WERI-Rb-1 (cell line): ENCODE measurements at places on chromosomes 11 and 22.

GRCh38 chr11:3157381-3158130 lies 7.6 kb downstream of the OSBPL5 start:
- DNase-seq: no peak

- no peak for DNase-seq
Measured at GRCh38 chr11:130945896-130946295, 29.6 kb upstream of the SNX19 start.

GRCh38 chr11:71373791-71374454 lies 74.3 kb downstream of the DHCR7 start:
- DNase-seq: no peak

GRCh38 chr11:11433960-11434359 lies 80.9 kb upstream of the CSNK2A3 start:
- no peak for DNase-seq

DNA sequence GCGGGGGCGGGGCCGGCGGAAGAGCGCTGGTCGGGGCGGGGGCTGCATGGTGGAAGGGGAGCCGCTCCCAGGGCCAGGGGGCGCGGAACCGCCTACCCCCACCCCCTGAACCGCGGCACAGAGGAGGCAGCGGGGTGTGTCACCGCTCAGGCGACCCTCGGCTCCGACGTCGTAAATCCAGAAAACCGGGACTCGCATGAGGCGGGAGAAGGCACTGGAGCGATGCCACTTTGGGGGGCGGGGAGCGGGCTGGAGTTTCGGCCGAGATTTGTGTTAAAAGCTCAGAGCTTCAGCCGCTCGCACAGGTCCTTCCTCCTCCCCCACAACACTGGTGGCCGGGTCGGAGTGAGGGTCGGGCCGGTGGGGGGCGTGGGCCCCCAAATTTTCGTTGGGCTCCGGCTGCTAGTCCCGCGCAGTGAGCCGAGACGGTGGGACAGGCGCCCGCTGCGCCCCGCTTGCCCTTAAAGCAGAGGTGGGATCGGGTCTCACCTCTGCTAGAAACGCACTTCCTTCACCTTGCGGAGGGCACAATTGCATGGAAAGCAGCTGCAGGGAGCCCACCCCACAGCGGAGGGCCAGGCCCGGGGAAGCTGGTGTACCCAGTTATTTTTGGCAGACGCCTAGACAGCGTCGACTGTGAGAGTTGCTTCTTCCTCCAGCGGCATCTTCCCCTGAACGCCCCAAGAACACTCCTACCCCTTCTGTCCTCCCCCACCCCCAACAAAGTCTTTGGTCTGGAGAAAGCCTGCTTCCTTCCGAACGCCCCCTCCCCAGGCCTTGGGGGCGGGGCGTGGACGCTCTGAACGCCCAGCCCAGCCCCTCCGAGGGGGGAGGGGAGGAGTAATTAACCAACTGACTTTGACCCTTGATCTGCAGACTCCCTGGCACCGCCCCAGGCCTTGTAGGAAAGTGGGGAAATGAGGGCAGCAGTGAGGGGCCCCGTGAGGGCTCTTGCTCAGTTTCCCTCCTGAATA lies 1.1 kb downstream of the OVOL1 start:
- DNase-seq: no peak

- DNase-seq: peak; percentile 5
Measured at GRCh38 chr22:37253126-37253660, 9.1 kb upstream of the RAC2 start.

DNA sequence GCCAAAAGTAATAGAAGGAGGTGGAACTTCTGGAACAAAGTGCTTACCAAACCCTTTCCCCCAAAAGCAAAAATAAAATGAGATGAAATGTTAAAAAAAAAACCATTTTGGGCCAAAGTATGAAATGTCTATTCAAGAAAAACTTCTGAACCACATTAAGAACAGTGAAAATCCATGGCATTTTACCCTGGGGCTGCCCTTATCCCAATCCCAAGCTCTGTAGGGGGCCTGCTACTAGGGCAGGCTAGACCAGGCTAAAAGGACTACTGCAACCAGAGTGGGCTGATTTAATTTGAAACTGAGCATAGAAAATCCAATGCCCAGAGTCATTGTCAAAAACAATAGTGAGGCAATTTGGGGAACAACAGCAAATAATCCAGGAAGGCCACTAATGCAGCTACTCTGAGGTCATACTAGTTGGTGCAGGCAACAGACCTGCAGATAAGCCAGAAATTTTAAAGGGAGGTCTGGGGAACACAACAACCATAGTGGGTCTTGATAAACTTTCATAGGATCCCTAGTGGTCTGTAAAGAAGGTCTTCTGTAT lies 99.4 kb downstream of the RELT start:
- no peak for DNase-seq

DNA sequence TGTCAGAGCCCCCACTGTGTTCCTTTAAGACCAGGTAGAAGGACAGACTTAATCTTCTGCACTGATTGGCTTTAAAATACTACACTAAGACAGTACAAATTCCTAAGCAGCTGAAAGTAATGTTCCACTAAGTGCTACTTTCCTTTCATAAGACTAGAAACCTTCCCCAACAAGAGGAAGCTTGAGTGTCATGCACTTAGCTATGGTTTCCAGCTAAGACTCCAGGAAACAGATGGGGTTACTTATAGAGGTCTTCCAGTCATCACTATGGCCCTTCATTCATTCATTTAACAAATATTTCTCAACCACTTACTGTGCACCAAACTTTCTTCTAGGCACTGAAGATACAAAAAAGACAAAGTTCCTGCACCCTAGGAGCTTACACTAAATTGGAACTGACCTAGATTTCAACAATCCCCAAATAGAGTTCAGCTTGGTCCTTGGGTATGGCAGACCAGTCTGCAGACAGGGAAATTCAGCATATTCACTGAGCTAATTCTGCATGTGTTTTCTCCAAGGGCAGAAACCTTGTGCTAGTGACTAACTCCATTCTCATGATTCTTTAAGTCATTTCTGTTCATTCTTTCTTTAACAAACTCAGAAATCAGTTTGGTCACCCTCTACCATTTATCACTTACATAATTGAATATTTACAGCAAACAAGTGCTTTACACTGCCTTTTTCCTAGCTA lies 178.4 kb upstream of the MTNR1B start:
- DNase-seq: no peak

- DNase-seq: peak; percentile 29
Measured at GRCh38 chr11:94590352-94591041, 23.3 kb downstream of the PIWIL4 start.

DNA sequence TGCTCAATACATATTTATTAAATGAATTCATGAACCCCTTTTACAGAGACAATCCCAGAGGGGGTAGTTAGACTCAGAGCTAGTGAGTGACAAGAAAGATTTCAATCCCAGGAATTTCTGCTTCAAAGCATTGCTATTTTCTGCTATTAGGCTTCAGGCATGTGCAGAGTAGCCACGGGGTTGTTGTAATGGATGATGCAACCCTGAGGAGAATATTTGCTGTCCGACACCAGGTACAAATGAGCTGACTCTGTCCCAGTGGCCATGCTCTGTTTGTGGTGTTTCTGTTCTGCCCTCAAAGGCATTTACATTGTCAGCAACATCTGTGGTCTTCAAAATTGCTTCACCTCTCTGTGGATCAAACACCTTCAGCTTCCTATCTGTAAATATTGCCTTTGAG lies 102.6 kb downstream of the CSNK2A3 start:
- no peak for DNase-seq

DNA sequence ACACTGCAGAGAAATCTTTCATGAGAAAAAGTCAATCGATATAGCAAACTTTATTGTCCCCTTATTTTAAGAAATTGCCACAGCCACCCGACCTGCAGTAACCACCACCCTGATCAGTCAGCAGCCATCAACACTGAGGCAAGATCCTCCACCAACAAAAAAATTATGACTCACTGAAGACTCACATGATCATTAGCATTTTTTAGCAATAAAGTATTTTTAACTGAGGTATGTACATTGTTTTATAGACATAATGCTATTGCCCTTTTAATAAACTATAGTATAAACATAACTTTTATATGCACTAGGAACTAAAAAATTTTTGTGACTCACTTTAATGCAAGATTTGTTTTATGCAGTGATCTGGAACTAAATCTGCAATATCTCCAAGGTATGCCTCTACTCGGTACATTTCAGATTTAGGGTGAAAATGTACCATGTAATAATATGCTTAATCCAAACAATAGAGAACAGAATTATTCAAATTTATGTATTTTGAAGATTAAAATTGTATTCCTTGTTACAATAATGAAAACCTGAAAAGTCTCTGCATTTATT lies 79.2 kb upstream of the CEP126 start:
- no peak for DNase-seq

DNA sequence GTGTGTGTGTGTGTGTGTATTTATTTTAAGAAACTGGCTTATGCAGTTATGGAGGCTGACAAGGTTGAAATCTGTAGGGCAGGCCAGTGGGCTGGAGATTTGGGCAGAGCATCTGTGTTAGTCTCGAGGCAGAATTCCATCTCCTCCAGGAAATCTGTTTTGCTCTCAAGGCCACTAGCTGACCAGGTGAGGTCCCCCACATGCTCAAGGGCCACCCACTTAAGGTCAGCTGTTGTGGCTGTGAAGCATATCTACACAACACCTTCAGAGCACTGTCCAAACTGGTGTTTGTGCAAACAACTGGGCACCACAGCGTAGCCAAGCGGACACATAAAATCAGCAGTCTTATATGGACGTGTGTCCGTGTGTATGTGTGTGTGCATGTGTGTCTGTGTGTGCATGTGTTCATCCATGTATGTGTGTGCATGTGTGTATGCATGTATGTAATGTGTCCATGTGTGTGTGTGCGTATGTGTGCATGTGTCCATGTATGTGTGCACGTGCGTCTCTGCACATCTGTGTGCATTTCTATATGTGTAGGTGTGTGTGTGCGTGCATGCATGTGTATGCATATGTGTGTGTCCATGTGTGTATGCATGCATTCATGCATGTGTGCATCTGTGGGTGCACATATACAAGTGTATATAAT lies 400.9 kb downstream of the BRD1 start:
- no peak for DNase-seq

DNA sequence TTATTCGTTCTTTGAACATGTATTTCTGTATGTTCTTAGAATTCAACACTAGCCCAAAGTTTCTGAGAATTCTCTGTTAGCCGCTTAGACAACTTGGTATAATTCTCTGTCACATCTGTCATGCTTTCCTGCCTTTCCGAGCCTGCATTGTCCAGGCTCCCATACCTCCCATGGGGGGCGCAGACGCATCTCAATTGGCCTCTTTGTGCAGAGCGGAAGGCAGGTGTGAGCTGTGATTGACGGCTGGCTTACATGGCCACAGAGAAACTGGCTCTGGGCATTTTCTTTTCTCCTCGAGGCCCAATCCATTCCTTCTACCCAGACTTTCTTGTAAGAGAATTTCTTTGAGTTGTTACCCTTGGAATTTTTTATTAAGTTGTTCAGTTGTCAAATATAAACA lies 132.7 kb upstream of the SESN3 start:
- DNase-seq: peak; percentile 86

DNA sequence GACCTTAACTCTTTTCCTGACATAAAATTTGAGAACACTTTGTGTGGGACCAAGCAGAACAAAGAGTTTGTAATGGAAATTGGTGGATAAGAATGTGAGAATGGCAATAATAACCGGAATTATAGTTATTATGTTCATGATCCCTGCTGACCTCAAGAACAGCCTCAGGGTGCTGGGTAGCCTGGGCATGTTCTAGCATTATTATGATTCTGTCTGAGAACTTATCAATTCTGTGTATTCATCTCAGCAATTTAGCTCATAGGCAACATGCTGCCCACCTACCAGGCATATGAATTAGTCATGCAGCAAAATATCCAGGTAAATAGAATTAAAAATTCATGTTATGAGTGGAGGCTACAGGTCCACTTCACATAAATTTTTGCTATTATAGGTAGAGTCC lies 61.9 kb downstream of the CTSC start:
- DNase-seq: no peak

GRCh38 chr22:33832558-33833151 lies 87.6 kb downstream of the LARGE1 start:
- DNase-seq: no peak

DNA sequence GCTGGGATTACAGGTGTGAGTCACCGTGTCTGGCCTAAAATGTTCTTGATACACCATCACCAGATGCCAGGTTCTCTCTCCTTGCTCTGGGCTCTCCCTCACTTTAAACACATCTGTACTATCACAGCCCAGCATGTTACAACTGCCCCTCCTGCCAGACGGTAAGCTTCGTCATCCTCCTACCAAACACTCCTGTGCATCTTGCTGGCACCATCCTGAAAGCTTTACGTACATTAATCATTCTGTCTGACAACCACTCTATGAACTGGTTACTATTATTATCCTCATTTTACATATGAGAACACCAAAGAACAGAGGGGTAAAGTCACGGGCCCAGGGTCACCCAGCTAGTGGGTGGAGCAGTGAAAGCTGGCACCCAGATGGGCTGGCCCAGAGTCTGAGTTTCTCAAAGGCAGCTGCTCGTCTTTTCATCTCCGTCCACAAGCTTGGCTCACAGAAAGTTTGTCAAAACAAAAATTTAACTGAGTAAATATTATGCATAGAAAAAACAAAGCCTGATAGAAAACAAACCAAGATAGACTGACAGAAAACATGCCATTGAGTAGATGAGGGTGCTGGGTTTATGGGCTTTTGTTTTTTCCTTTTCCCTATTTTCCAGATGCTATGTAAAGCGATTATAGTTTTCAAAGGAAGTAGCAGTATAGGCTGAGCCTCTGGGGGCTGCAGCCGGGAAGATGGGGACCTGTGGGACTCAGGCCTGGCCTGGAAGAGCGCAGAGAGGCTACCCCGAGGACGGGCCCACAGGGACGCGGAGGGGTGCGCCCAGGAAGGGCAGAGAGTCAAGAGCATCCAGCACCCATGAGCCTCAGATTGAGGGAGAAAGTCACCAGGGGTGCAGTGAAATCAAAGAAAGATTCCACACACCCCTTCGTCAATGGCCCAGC lies 9.5 kb downstream of the PLA2G6 start:
- no peak for DNase-seq

- DNase-seq: no peak
Measured at GRCh38 chr11:95545116-95545875, 244.3 kb downstream of the FAM76B start.

DNA sequence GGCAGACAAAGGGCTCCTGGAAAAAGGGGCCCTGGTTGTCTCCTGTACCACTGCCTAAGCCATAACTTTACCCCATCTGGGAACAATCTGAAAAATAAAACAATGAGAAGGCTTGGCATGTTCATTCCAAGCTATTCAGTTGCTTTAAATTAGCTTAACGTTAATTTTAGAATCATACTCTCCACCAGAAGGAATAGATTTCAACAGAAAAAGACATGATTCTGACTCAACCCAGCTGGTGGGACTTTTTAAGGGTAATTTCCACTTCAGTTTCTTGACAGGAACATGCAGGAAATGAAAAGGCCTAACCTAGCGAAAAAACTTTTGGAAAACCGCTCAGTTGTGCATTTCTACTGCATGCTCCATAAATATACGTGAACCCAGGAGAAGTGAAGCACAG lies 7.9 kb downstream of the SF3A1 start:
- DNase-seq: no peak
